ENCODE measurements at places on chromosomes 16 and 17. TPM values are rescaled to one million over a fixed set of nuclear protein-coding genes. Genes with fewer than 3 reads are reported as not detected.

Gene CTRB2
- total RNA-seq = not detected

Gene G6PC1
- not detected for total RNA-seq

Gene CSH1
- total RNA-seq = not detected

Gene MYH11
- not detected for total RNA-seq

Gene MYH1
- not detected for total RNA-seq

Gene KRT33B
- 1.6 TPM for total RNA-seq

Gene GPR179
- total RNA-seq = not detected

Gene ENGASE
- 12.8 TPM for total RNA-seq

Gene PDIA2
- total RNA-seq = not detected

Gene TEKT1
- not detected for total RNA-seq

Gene TCAP
- total RNA-seq = not detected

Gene HIGD1B
- total RNA-seq = not detected

Gene PIRT
- not detected for total RNA-seq

Gene OR3A3
- not detected for total RNA-seq

Gene TMEM235
- not detected for total RNA-seq

Gene SLC16A11
- not detected for total RNA-seq

Gene ARHGAP44
- 0.79 TPM for total RNA-seq

Gene HYDIN
- total RNA-seq = not detected

Gene SF3B3
- 266 TPM for total RNA-seq

Gene CLDN7
- total RNA-seq = 1.6 TPM

Gene MEOX1
- not detected for total RNA-seq

Gene XAF1
- 3.6 TPM for total RNA-seq

Gene SCGB1C2
- total RNA-seq = not detected

Gene ZSCAN10
- total RNA-seq = not detected

Gene KRT28
- not detected for total RNA-seq

Gene OR1F1
- total RNA-seq = not detected

Gene B4GALNT2
- not detected for total RNA-seq

Gene GLIS2
- 23.2 TPM for total RNA-seq

Gene EIF4A3
- total RNA-seq = 88.7 TPM

Gene HOXB7
- not detected for total RNA-seq

Gene PAGR1
- total RNA-seq = 14.7 TPM

Gene RNF40
- 96.6 TPM for total RNA-seq

Gene NPLOC4
- total RNA-seq = 115 TPM

Gene COX4I1
- total RNA-seq = 493 TPM

Gene SULT1A4
- 0.38 TPM for total RNA-seq

Gene CLEC19A
- not detected for total RNA-seq

Gene ZCCHC14
- total RNA-seq = 14.4 TPM

Gene ACE
- 1.6 TPM for total RNA-seq

Gene PHF12
- total RNA-seq = 31.4 TPM

Gene SHISA6
- not detected for total RNA-seq

Gene SOCS1
- 5.9 TPM for total RNA-seq

Gene CACNG3
- not detected for total RNA-seq

Gene TERB1
- total RNA-seq = not detected

Gene UBALD1
- total RNA-seq = 28.0 TPM

Gene HMOX2
- 49.5 TPM for total RNA-seq

Gene CHST4
- not detected for total RNA-seq

Gene ABHD15
- total RNA-seq = 6.4 TPM

Gene OR1A1
- not detected for total RNA-seq

Gene PRAC2
- total RNA-seq = not detected

Gene OTOP3
- not detected for total RNA-seq

Gene CCL17
- total RNA-seq = not detected

Gene GPRC5C
- total RNA-seq = not detected

Gene CCDC92B
- total RNA-seq = not detected

Gene GPS2
- 38.4 TPM for total RNA-seq

Gene RNF227
- total RNA-seq = 2.8 TPM

Gene NOD2
- total RNA-seq = not detected

Gene CBX2
- total RNA-seq = 0.75 TPM

Gene TTYH2
- total RNA-seq = 2.1 TPM

Data from HFFc6 (cell line).